Ureter (tissue), 1 donor: ENCODE measurements at places on chromosomes 7 and 10.

GRCh38 chr7:128906766-128907559 lies 3.5 kb downstream of the KCP start:
- DNase-seq = no peak

DNA sequence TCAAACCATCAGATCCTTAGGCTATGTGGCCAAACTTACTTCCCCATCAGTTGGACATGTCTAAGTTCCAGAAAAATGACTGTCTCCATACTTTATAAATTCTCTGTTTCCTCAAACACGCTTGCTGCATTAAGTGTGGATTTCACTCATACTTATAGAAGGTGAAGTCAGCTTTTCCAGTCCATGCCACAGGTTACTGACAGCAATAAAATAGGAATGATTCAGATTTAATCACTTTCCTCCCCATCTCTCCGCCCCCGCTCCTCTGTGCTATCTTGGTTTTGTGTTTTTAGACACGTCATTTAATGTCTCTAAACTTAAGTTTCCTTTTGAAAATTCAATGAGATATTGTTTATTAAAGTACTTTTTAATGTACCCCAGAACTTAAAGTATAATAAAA lies 1098.0 kb upstream of the C7orf33 start:
- no peak for DNase-seq

- DNase-seq = peak; percentile 73
These were observed 137.9 kb upstream of the MKI67 start for GRCh38 chr10:128263891-128264688.

DNA sequence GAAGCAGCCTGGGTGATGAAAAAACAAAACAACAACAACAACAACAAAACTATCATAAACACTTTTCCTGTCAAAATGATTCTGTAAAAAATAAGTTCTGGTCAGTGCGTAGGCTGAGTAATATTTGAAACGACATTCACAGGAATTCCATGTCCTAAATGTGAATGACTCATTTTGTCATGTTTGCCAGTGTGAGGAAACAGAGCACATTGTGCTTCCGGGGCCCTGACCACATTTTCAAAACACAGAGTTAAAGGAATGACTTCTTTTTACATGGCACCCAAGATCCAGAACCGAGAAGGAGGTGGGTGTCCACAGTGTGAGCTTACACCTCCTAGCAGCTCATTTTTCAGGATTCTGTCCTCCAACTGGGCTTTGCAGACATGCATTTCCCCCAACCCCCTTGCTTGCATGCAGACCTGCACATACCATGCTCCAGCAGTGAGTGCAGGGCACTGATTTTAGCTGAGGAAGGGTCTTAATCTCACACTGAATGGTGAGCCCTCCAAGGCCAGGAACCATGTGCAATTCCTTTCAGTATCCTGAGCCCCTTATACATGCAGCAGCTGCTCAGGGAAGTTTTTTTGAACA lies 3.0 kb downstream of the CLRN3 start:
- peak; percentile 35 for DNase-seq

DNA sequence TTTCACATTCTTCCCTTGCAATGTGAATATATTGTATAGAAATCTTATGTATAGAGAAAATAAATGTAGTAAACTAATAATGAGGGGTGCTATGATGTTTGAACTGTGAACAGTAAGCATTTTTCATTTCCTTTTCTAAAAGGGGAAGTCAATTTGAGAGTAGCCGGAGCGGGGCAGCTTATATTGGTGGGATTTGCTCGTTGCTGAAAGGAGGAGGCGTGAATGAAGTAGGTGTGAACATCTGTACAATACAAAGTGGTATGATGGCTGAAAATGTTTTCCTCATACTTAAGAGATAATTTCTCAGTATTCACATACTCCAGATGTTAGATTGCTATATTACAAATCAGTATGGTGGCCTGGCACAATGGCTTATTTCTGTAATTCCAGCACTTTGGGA lies 87.1 kb downstream of the SRI start:
- DNase-seq = no peak

- no peak for DNase-seq
These were observed 751.9 kb upstream of the POT1 start for GRCh38 chr7:125681508-125681907.

DNA sequence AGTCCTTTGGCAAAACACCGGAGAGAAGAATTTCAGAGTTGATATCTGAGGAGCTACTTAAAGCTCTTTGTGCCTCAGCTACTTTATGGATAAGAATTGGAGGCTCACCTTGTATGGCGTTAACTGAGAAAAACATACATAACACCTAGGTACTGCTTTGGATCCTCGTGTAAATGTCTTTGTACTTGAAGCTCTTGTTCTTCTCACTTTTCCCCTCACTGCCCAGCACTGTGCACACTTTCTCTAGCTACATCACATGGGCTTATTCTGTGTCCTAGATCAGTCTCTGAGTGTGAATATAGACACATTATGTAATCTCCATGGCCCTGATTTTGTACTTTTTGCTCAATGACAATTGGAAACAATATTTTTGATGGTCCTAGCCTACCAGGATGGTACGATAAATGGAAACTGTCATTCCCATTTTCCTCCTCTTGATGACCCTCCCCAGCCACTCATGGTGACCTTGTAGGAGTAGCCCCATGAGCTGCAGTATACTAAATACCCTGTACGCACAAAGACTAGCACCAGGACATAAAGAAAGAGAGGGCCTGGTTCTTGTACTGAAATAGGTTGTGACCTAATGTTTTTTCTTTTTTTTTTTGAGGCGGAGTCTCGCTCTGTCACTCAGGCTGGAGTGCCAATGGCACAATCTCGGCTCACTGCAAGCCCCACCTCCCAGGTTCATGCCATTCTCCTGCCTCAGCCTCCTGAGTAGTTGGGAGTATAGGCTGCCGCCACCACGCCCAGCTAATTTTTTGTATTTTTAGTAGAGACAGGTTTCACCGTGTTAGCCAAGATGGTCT lies 22.1 kb downstream of the STAMBPL1 start:
- DNase-seq = no peak

- DNase-seq = no peak
These were observed 956.6 kb downstream of the GATA3 start for GRCh38 chr10:9010931-9011670.

DNA sequence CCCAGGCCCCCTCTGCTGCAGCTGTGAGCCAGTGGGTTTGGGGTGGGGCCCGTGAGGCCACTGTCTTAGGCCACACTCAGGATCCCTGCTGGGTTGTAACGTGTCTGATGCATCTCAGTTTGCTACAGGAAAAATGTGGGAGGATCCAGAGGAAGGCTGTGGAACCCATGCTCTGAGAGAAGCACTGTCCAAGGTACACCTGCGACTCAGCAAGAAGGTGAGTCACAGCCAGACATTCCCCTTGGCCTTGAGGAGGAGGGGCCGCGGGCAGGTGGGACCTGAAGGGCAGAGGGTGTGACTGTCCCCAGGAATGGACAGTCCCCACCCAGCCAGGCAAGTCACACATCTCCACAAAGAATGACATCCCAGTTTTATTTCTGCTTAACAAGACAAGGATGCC lies 27.8 kb upstream of the C10orf120 start:
- DNase-seq = no peak
